ENCODE measurements at places on chromosomes 3 and 15.

DNA sequence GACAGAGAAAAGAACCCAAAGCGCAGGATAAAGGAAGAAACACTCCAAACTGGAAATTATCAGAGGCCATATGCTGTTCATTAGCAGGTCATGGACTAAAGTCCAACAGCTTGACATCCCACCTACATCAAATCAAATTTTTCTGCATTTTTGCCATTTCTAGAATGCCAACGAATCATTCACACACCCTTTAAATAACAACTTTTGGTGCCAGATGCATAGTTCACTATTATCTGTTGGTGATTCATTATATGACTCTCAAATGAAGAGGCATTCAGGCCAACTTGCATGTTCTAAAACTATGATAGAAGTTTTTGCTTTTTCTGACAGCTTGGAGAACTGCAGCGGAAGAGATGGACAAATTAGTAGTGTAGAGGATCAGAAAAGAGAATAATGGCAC is 529.8 kb upstream of the NAALADL2 start:
- no peak for DNase-seq

DNA sequence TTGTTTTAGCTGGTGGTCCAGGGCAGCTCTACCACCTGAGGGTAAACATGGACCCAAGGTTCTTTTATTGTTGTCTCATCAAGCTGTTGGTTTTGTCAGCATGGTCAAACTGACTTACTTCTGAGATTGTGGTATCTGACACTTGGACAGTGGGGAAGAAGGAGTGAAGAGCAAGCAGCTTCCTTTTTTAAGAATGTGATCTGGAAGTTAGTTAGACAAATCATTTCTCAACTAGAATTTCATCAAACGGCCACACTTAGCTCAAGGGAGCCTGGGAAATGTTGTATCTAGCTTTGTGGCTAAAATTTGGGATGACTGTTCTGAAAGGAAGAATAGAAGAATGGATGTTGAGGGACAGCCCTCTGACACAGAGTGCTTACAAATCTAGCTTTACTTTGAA is 215.2 kb downstream of the ZNF621 start:
- DNase-seq, result no peak

DNA sequence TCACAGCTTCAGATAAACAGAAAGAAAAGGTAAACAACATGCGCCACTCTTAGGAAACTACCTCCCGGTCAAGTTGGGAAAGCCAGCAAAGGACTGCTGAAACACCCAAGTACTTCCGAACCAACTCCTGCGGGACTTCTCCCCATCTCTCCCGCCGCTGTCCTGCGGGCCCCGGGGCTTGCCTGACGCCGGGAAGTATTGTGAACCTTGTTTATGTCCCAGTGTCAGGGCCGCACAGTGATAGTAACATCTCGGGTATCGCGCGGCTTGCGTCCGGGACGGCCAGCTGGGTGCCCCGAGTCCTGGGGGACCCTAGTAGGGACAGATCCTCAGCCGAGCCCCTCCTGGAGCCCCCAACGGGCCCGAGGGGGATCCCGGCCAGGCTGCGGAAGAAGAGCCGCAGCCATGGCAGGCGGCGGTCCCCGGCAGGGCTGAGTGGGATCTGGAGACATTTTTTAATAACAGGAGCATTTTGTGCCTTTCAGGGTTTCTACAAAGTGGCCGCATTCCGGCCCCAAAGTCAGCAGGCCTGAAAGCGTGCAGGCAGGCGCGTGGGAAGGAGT is 756 bp downstream of the CLPX start:
- no peak for DNase-seq

DNA sequence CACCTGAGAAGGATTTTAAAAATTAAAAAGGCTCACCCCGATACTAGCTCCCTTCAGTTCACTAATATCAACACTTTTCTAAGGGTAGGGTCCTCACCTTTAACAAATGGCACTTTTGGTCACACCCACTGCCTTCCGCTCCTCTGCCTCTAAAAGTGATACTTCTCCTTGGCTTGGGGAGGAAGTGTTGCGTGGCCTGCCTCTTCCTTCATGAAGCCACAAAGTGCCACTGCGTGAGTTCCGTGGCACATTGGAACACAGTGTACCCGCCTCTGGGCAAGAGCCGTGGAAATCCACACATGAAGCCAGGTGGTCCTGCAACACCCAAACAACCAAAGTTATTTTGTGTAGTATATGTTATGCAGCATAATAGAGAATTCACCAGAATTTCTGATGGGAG is 3.9 kb downstream of the B4GALT4 start:
- no peak for DNase-seq

DNA sequence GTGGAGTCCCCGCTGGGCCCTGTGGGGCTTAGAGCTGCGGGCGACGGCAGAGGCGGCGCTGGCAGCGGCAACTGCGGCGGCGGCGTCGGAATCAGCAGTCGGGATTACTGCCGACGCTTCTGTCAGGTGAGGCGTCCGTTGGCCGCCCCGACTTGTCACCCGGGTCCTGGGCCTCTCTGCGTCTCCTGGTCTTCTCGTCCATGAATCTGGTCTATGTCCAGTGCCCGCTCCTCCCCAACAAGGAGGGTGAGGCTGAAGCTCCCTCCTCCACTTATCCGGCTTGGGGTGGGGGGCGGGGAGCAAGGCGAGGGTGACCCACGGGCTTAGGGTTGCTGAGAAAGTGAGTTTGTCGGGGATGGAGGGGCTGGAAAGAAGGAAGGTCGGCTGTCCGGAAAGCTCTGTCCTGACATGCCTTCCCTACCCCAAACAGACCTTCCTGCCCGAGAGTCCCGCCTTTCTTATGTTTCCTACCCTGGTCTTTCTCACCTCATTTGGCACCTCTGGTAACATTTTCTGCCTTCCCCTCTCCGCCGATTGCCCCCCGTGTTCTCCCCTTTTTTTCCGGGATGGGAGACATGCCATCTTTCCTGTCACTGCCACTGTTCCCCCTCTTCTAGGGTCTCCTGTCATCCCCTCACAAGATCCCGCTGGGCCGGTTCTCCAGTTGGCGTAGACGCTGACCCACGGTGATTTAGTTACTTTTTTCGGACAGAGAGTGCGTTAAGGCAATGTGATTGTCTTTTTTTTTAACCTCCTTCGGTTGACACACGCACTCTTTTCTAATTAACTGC is 520 bp downstream of the ZNF654 start:
- no peak for DNase-seq

GRCh38 chr3:9124730-9125129 is 124.7 kb downstream of the SRGAP3 start:
- no peak for DNase-seq

GRCh38 chr3:30286007-30286669 is 320.3 kb upstream of the TGFBR2 start:
- no peak for DNase-seq

DNA sequence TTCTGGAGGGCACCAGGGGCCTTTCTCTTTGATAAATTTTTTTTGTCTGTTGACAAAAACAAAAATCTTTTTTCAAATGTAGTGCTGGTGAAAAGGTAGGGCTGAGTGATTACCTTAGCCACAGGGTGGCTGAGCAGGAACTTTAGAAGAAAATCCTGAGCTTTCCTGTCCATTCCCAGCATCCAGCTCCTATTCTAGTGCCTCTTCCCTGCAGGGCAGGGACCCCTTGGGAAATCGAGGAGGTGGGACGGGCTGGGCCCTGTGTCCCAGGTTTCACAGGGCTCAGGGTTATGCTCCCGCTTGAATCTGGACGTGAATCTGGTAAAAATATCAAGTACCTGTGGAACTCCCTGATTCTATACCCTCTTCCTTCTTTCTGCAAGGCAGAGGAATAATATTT is 31.7 kb downstream of the EDEM1 start:
- no peak for DNase-seq

GRCh38 chr3:177013681-177014280 is 183.5 kb downstream of the TBL1XR1 start:
- DNase-seq, result no peak

DNA sequence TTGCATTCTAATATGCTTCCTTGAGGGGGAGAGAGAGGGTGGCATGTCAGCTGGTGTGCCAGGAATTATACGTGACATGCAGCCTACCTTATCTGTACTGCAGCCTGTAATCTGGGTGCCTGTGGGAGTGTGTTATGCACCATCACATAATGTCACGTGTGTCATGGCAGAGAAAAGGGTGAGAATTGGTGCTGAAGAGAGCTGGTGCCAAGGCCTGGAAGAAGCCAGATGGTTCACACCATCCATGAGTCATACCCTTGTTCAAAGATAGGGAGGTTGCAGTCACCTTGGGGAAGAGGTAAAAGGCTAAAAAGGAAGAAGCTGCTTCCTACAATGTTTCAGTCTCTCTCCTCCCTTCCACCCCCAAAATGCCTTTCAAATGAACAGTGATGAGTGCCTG is 5.3 kb downstream of the BRPF1 start:
- DNase-seq, result no peak

DNA sequence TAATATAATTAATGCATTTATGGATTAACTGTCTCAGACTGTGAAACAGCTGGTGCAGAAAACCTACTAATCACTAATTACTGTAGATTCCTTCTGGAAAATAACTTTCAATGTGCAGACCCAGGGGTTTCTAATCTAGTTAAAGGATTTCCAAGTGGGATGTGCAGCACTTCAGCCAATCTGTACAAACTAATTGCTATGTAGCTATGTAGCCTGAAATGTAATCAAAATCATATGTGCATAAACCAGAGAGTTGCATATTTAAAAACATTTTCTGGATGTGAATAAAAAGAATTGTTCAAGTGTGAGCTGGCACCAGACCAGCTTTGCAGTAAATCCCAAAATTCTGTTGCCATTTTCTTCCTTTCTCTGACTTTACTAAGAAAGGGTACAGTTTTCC is 127.5 kb upstream of the CD96 start:
- no peak for DNase-seq

GRCh38 chr15:92112180-92112579 is 258.7 kb downstream of the SLCO3A1 start:
- no peak for DNase-seq

DNA sequence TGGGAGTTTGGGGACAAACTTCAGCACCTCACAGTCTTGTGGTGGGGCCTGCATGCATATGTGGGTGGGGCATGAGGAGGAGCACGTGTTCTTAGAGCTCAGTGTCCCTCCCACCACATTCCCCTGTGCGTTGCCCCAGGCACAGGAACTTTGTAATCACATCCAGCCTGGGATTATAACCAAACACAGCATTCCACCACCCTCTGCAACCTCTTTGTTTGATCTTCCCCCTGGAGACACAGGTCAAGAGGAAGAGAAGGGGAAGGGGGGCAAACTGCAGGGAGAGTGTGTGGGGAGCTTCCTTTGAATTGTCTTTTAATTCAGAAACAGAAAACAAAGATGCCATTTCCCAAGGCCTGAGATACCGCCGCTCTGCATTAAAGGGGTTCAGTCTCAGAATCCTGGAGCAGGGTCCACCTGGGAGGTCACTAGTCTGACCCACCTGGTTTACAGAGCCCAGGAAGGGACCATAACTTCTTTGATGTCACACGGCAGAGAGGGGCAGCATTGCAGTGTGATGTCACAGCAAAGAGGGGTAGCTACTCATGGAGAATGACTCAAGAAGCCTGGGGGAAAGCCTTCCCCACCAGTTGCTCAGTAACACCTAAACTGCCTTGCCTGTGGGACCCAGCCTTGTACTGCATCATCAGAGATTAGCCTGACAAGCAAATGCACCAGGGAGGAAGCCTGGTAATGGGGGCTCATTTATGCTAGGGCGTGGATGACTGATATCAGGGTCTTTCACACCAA is 106.3 kb upstream of the RNU6-1 start:
- no peak for DNase-seq

DNA sequence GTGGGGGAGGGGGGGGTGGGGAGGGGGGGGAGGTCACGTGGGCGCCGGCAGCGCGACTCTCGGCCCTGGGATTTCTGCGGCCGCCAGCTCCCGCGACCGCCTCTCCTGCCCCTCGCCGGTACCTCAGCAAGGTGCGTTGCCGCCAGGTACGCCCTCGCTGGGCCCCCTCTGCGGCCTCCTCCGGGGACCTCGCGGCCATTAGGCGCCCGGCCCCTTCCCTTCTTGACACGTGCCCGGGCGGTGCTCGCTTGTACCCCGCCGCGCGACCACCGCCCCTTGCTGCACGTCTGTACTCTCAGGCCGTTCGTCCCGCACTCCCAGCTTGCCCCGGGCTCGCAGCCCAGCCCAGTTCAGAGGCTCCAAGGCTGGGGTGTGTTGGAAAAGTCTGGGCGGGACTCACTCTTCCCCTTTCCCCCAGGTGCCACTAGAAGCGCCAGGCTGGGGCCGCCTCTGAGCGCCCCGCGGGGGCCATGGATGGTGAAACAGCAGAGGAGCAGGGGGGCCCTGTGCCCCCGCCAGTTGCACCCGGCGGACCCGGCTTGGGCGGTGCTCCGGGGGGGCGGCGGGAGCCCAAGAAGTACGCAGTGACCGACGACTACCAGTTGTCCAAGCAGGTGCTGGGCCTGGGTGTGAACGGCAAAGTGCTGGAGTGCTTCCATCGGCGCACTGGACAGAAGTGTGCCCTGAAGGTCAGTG is at the start of gene MAPKAPK3:
Gene MAPKAPK3, plus strand, starts transcription at position 56 of the 696 bp plus-strand sequence. Its CDS starts 415 bp downstream, at position 471.
- DNase-seq, result no peak

- DNase-seq, result no peak
Measured at GRCh38 chr15:98063871-98064270, 103.4 kb downstream of the ARRDC4 start.

DNA sequence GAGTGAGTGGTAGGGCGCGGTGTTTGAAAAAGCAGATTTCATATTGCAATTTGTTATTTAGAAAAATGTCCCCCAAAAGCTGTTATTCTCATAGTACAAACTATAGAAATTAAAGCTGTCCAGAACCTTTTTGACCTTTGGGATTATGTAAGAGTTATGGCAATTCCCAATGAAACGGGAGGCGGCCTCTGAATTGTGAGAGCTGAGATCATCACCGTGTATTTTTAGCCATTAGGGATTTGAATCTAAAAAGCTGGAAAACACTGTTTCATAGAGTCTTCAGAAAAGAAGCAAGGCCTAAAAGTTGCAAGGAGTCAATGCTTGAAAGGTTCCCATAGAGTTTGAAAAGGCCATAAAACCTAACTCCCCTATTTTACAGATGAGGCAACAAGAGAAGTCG is 38.6 kb upstream of the SLC25A26 start:
- no peak for DNase-seq

DNA sequence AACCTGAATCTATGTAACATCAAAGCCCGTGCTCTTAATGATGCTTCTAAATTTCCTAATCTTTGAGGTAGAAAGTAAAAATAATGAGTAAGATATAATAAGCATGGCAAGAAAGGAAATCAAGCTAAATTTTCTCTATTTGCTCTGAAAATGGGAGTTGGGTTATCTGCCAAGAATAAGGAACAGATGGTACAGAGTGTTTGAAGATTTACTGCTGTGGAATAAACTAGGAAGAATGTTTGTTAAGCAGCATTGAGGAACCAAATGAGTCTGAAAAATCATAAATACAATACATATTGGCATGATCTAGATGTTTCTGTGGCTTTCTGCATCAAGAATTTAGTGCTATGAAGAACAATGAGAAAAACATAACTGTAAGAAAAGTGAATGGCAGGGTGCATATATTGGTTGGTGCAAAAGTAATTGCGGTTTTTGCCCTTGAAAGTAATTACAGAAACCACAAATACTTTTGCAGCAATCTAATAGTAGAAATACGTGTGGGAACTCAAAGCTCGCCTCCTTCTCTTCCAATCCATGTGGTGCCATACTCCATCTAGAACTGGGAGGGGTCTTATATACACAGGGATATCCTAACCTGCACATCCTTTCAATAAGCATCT is 87.6 kb downstream of the SUCNR1 start:
- DNase-seq, result no peak

GRCh38 chr3:28050120-28050519 is 191.3 kb upstream of the CMC1 start:
- no peak for DNase-seq

Measured in D721Med (cell line).